ENCODE measurements at places on chromosomes 13 and 19.

- DNase-seq: no peak
These were observed at the start of gene MYH14 for GRCh38 chr19:50203281-50204080. TSS of gene MYH14 (plus strand) at chr19:50203622. CDS start at chr19:50210366, 6,744 bp downstream.

DNA sequence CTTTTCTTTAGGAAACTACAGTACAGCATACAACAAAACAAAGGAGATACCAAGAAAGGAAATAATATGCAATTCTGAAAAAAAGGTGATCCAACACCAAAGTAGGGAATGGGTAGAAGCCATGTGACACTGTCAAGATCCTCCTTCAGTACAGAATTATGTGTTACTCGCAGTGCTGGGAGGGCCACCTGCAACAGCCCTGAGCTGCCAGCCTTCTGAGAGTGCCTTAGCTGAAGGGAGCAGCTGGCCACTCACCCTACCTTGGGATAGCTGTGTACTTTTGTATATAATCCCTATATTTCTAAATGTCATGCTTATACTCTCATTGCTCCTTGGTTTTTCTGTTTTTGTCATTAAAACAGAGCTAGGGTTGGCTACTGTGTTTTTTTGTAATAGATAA is 1518.2 kb upstream of the PCDH20 start:
- no peak for DNase-seq

- peak; percentile 21 for DNase-seq
These were observed 4.1 kb upstream of the CNOT3 start for GRCh38 chr19:54133312-54133956.

DNA sequence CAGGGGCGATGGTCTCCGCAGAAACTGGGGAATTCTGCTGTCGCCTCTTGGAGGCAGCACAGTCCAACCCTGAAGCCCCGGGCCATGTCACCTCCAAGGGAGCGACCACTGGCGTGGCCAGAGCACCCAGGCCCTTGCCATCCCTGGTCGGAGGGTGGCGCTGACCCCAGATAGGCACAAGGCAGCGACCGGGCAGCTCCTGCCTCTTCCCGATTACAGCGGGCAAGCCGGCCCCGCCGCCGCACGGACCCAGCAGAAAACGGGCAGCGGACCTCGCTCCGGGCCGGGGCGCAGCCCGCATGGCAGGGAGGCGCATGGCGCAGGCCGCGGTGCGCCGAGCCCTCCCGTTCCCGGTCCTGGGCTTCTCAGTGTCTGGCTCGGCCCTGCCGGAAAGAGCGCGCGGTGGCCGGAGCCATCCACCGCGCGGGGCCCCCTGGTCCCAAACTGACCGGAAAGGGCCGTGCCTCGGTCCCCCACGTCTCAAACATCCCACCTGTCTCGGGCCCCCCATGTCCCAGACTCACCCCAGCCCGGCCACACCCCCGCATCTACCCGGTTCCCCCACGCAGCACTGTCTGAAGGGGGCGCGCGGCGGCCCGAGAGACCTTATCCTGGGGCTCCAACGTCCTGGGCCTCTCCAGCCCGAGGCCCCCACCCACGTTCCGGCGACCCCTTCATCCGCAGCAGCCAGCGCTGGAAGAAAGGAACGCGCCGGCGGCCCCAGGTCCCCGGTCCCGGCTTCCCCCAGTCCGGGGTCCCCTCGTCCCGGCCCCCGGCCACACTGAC is 727 bp downstream of the CERS1 start:
- no peak for DNase-seq

DNA sequence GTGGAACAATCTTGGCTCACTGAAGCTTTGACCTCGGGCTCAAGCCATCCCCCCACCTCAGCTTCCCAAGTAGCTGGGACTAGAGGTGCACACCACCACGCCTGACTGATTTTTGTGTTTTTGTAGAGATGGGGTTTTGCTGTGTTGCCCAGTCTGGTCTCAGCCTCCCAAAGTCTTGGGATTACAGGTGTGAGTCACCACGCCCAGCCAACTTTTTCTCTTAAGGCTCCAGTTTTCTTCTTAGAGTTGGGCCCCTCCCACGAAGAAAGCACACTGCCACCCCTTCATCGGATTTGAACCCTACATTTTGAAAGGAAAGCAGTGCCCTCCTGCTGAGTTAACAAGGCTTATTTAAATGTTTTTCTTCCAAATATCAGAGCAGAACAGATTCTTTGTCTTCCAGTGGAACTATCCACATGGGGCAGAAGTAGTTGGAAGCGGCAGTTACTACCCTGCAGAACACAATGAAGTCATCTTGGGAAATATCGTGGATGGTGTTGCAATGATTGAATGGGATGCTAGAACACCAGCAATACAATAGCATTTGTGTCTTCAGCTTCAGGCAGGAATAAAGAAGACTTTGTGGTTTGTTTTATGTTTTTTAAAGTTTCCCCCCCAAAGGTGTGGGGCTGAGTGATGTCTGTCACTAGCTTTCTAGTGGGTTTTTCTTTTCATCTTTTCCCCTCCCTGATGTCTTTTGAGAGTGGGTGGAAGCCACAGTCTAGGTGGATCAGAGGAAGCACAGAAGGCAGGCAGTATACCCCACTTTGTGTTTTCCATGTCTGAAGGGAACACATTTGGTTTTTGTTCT is 8.9 kb downstream of the ACTN4 start:
- DNase-seq: no peak

- DNase-seq: no peak
These were observed 24.5 kb downstream of the ZBTB7A start for GRCh38 chr19:4042064-4042730.

- DNase-seq: no peak
These were observed 6.7 kb downstream of the TM9SF2 start for GRCh38 chr13:99507986-99508385.

DNA sequence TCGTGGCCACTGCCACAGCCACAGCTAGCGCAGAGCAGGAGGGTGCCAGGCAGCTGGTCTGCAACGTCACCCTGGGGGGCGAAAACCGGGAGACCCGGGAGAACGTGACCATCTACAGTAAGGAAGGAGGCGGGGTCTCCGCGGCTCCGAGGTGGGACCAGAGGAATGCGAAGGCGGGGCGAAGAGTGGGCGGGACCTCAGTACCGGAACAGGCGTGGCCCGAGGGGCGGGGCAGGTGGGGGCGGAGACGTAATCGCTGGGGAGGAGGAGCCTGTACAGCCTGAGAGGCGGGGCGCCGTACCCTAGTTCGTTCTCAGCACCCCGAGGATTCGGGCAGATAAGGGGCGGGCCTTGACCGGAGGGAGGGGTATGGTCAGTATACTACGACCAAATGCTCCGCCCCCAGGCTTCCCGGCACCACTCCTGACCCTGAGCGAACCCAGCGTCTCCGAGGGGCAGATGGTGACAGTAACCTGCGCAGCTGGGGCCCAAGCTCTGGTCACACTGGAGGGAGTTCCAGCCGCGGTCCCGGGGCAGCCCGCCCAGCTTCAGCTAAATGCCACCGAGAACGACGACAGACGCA is 2.5 kb downstream of the ICAM5 start:
- DNase-seq: peak; percentile 93

DNA sequence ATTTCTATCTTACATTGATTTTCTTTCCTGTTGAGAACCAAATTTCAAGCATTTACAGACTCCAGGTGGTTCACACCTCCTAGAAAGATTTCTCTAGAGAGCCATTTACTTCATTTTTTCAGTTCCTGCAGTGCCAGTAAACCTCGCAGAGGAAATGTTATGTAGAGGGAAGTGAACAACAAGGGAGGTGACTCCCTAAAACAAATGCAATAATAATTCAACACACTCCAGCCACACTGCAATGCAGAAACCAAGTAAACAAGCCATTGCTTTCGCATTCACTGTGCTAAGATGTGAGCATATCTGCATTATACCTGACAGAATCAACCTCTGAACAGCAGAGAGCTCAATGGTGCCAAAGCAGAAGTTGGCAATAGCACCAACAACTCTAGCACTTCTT is 215.1 kb downstream of the RBM26 start:
- no peak for DNase-seq

DNA sequence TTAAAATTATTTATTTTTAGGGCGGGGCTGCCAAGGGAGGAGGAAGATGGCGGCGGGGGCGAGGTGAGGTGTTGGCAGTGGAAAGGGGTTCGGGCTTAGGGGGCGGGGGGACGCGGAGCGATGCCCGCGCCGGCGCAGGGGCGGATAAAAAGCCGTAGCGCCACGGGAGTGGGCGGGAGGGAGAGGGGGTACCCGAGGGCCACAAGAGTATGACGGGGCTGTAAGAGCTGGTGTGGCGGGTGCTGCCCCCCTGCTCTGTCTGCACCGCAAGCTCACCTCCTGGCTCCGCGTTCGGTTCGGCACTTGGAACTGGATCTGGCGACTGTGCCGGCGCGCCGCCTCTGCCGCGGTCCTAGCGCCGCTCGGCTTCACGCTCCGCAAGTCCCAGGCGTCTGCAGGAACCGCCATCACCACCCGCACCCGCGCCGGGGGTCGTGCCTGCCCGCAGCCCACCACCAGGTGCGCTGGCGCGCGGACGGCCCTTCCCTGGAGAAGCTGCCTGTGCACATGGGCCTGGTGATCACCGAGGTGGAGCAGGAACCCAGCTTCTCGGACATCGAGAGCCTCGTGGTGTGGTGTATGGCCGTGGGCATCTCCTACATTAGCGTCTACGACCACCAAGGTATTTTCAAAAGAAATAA is 265.2 kb upstream of the SGCG start:
- DNase-seq: no peak

- DNase-seq: no peak
These were observed 56.1 kb downstream of the KL start for GRCh38 chr13:33072282-33072681.

- no peak for DNase-seq
These were observed 20.8 kb upstream of the ZNF266 start for GRCh38 chr19:9456018-9456689.

- no peak for DNase-seq
These were observed 92.7 kb upstream of the KLF12 start for GRCh38 chr13:74226791-74227475.

GRCh38 chr13:64314331-64314730 is 2898.7 kb upstream of the PCDH20 start:
- DNase-seq: no peak

GRCh38 chr13:40599124-40599523 is 67.3 kb downstream of the FOXO1 start:
- DNase-seq: no peak

GRCh38 chr13:53012707-53013106 is 15.9 kb upstream of the OLFM4 start:
- DNase-seq: no peak

- no peak for DNase-seq
These were observed 178.3 kb downstream of the EFNB2 start for GRCh38 chr13:106357198-106357597.

GRCh38 chr19:17328517-17329365 is 5.9 kb downstream of the ANO8 start:
- no peak for DNase-seq

- DNase-seq: no peak
These were observed 1150.1 kb upstream of the PRR20A start for GRCh38 chr13:55990631-55991030.

GRCh38 chr19:31377736-31378135 is 28.5 kb upstream of the TSHZ3 start:
- DNase-seq: no peak

DNA sequence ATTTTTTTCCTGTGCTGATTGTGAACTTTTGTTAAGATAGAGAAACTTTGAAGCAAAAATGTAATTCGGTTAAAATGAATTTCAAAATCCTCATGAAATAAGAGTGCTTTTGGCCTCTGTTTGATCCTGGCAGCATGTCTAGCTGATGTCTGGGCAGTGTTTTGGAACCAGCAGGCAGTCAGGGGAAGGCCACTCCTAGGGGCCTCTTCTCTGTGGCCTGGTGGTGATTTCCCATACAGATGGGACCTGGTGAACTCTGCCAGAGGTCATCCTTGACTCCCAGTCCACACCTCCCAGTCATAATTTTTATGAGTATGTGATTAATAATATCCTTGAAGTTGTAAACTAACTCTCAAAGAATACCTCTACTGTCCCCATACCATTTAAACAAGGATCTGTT is 226.6 kb downstream of the PCCA start:
- DNase-seq: no peak

GRCh38 chr19:42422092-42422900 is 4.9 kb downstream of the LIPE start:
- no peak for DNase-seq

DNA sequence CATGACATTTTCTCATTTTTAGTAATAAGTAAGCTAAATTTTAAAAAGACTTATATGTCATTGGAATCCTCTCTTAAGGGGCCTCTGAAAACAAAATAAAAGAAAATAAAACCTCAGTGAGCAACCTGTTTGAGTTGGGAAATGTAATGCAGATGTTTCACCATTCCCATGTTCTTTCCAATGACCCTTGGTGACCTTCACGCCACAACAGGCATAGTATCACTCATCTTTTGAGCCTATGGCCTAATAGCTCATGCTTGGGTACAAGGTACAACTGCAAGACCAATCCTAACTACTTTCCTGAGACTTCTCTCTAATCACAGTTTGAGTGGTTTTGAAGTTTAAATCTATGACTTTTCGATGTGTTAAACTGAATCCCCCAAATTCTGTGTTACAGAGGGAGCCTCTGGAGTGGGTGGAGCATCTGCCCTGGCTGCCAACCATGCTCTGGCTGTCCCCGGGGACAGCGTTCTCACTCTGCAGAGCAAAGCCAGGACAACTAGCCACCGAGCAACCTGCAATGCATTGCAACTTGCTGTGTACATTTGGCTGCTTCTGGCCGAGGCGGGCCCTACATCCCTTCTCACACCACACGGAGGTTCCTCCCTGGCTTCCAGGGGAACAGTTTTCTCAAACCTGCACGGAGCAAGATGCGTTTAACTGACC is 307.9 kb upstream of the MAB21L1 start:
- DNase-seq: no peak

DNA sequence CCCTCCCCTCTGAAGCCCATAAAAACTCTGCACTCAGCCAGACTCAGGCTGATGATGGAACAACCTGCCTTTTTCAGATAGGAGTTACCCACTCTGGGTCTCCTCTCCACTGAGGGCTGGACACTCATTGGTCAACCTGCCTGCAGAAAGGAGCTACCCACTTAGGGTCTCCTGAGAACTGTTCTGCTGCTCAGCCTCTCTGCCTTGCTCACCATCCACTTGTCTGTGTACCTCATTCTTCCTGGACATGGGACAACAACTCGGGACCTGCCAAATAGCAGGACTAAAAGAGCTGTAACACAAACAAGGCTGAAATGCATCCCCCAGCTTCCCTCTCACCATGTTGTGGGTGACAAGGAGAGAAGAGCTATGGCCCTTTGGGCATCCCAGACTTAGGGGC is 18.4 kb upstream of the RCBTB2 start:
- no peak for DNase-seq

- DNase-seq: no peak
These were observed 73.0 kb downstream of the DHRS12 start for GRCh38 chr13:51730927-51731326.

DNA sequence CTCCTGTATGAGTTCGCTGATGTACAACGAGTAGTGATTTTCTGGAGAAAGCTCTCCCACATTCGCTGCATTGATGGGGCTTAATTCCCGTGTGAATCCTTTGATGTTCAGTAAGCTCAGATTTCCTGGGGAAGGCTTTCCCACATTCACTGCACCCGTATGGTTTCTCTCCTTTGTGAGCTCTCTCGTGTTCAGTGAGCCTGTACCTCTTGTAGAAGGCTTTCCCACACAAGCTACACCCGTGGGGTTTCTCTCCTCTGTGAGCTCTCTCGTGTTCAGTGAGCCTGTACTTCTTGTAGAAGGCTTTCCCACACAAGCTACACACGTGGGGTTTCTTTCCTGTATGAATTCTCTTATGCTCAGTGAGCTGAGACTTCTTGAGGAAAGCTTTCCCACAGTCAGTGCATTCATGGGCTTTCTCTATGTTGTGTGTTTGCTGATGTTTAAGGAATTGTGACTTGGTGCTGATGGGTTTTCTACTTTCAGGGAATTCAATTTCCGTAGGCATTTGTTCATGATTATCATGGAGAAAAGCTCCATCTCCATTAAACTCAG is 3.5 kb upstream of the ZNF577 start:
- no peak for DNase-seq
